ENCODE measurements at places on chromosomes 16 and 17.

GRCh38 chr16:88296437-88297177 is 86.2 kb upstream of the ZNF469 start:
- DNase-seq, result no peak

- no peak for DNase-seq
These were observed 21.5 kb downstream of the DCAF7 start for GRCh38 chr17:63571632-63572310.

GRCh38 chr17:34883106-34884000 is 77.9 kb downstream of the CCT6B start:
- no peak for DNase-seq

GRCh38 chr16:55046916-55047315 is 116.3 kb downstream of the IRX5 start:
- DNase-seq, result no peak

GRCh38 chr17:30517786-30518185 is 40.6 kb downstream of the GOSR1 start:
- no peak for DNase-seq

DNA sequence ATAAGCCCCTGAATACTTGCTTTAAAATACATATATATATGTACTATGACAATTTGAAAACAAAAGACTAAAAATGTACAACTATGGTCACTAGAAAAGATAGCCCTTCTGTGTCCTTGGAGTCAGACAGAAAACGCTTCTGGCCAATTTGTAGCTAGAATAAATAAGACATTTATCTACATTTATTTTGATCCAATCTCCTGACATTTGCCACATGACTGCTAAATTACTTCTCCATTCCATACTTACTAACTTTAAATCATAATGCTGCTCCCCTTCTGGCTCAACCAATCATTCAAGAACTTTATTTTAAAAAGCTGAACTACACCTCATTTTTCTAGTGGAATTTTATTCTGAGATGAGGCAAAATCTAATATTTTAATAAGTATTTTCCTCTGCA is 65.8 kb downstream of the CYTH1 start:
- DNase-seq, result no peak

DNA sequence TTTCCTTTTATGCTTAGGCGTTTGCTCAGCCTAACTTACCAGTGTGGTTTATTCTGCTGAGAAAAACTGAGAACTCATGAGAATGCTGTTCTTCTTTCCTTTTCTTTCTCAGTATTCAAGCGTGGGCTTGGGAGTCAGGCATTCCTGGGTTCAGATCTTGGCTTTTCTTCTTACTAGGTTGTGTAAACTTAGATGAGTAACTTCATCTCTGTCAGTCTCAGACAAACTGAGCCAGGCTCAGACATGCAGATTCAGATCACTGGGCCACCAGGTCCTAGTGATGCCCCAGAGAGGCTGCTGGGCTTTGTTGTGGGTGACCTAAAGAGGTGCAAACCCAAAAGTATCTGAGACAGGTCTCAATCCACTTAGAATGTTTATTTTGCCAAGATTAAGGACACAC is 95.8 kb upstream of the MPHOSPH6 start:
- DNase-seq, result no peak

DNA sequence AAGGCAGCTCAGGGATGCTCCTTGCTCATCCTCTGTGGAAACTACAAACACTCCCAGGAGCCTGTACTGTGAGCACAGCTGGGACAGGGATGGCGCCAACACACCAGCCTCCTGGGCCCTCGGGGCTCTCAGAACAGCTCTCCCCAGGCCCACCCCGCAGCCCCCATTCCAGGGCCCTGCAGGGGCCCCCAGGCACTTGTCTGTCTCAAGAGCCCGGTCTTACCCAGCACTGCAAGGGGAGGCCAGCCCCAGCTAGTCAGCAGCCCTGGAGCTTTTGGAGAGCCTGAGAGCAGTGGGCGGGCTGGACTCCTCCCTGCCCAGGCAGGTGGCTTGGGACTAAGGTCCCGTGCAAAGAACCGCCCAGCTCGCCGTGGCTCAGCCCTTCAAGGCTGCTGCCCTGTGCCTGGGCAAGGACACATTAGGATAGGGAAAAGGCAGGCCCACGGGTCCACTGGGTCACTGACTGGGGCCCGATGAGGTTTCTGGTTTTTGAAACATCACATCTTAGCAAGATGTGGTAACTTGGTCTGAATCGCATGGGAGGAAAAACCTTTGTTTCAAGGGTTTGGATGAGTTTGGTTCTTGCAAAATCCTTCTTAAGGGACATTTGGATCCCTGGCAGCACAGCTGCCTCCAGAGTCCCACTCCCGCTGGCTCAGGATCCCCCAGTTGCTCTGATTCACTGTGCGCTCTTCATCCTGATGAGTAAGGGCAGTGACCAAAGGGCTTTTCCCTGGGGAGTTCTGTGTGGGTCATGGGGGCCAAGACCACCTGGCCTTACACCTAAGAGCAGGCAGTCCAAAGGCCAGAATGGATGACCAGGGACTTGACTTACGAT is 2.8 kb downstream of the DNASE1L2 start:
- no peak for DNase-seq

DNA sequence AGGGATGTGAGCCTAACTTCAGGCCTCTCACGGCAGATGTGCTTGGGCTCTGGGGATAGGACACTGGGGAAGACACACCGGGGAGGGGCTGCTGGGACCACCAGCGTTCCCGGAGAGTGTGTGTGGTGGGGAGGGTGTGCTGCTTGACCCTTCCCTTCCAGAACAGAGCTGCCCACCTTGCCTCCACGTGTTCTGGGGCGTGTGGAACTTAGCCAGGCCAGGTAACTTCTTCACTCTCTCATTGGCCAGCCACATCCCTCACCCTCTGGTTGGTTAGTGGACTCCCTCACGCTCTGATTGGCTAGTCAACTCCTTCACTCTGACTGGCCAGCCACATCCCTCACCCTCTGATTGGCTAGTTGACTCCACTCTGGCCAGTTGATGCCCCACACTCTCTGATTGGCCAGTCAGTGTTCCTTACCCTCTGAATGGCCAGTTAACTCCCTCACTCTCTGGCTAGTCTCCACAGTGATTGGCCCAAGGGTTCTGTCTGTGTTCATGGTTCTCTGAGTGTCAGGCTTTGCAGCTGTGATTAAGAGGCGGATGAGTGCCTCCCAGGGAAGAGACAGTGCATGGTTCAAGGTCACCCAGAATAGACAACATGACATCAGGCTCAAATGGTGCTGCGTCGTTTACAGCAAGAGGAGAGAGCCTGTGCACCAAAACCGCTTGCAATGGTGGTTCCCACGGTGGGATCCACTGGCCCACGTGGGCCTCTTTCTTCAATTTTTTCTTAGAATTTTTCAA is 10.0 kb downstream of the TMEM235 start:
- no peak for DNase-seq

DNA sequence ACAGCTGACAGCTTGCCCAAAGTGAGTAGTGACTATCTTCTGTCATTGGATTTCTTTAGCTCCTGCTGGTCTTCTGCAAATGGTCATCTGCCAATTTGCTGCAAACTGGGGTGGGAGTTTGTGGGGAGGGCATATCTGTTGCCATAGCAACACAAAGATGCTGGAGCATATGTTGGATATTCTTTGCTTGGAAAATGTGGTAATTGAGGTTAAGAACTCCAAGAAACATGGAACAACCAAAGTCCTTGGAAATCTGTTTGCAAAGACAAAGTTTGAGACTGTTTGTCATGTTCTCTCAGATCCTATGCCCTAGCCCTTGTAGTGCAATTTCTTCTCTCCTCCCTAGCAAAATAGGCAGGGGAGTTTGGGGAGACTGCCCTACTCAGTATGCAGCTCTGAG is 155.3 kb downstream of the PRKCB start:
- no peak for DNase-seq

DNA sequence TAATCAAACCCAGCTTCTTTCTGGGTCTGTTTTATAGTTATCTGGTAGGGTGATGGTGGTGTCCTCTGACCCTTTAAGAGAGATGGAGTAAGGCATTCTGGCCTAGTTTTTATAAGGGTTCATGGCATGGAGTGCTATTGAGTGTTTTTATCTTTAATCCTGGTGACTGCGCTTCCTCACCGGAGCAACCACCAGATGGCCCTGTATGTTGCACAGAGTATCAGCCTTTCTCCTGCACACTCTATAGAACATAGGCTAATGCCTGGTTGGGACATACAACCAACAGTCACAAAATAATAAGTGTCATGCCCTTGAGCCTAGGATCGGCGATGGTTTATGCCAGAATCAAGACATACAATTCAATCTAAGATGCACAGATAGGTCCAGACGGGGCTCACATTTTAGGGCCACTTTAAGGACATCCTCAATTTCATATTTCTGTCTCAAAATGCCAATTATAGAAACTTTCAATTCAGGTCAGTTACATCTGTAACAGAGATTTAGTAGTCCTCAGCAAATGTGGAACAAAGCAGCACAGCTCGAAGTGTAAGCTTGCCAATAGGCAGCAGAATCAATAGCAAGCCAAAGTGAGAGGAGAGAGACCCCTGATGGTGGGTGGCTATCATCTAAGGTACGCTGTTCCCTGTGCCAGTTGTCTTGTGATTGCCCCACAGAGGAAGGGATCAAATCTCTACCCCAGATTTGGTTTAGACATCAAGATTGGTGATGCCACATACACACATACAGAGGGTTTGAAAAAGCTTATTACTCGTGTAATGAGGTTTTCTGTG is 37.2 kb upstream of the HOXB9 start:
- DNase-seq, result no peak

- no peak for DNase-seq
These were observed 45.4 kb downstream of the LAT start for GRCh38 chr16:29030086-29030840.

GRCh38 chr17:77881545-77881944 is 77.0 kb upstream of the TNRC6C start:
- peak; percentile 10 for DNase-seq

DNA sequence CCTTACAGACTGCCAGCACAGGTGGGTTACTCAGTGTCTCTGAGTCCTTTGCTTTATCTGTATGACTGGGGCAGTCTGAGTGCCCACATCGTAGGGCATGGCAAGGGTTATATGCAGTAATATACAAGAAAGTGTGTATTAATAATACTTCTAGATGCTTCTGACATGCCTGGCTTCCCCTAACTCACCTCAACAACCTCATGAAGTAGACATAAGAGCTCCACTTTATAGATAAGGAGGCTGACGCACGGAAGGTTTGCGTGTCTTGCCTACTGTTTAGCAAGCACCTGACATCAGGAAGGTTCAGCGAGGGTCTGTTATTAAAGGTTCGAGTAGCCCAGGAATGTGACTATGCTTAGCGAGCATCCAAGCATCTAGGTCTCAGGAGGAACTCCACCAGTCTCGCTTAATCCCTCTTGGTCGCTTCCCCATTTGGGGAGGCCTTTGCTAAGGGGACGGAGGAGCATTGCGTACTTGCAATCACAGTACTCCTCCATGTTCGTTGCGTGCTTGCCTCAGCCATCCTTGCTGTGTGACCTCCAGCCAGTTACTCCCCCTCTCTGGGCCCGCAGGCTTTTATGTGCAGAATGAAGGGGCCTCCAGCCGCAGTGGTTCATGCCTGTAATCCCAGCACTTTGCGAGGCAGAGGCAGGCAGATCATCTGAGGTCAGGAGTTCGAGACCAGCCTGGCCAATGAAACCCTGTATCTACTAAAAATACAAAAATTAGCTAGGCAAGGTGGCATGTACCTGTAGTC is 1.6 kb downstream of the KCNG4 start:
- no peak for DNase-seq

DNA sequence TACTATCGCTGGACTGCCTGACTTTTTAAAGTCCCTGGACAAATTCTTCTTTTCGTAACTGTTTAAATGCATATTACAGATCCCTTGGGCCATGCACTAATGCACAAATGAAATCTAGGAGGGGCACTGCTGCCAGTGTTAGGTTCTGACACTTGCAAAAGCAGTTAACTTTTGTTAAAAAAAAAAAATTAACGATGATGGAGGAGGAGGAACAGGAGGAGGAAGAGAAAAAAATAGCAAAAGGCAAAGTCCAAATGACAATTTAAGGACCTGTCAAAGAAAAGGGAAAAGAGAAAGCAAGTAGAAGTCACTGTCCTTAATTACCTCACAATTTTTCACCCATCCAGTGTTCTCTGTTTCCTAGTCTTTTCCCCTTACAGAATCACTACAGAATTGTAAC is 97.8 kb upstream of the CORO6 start:
- no peak for DNase-seq

GRCh38 chr17:49646391-49647255 is 31.3 kb downstream of the SPOP start:
- no peak for DNase-seq

- DNase-seq, result no peak
These were observed 16.2 kb downstream of the SOCS3 start for GRCh38 chr17:78343543-78344201.

- DNase-seq, result peak; percentile 23
These were observed 60.8 kb upstream of the CLEC18A start for GRCh38 chr16:69890114-69890891.

DNA sequence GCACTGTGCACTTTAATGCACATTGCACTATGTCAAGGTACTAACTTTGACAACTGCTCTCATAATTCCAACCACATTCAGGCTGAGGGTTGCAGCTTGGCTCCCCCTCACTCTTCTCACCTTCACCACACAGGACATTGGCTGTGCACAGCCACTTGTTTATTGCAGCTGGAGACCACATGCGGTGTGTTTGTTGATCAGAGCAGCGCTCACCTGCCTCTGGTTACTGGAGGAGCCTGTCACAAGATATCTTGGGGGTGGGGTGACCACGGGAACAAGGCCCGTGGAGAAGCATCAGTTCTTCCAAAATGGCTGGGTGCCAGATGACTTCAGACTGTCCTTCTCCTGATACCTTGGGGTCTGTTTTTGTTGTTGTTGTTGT is 10.6 kb upstream of the CCL5 start:
- no peak for DNase-seq

- DNase-seq, result no peak
These were observed 244.0 kb downstream of the CPPED1 start for GRCh38 chr16:12559714-12560113.

GRCh38 chr16:55513616-55514015 is 4.7 kb downstream of the LPCAT2 start:
- no peak for DNase-seq

- no peak for DNase-seq
These were observed 7.2 kb downstream of the RAB11FIP4 start for GRCh38 chr17:31398381-31399311.

DNA sequence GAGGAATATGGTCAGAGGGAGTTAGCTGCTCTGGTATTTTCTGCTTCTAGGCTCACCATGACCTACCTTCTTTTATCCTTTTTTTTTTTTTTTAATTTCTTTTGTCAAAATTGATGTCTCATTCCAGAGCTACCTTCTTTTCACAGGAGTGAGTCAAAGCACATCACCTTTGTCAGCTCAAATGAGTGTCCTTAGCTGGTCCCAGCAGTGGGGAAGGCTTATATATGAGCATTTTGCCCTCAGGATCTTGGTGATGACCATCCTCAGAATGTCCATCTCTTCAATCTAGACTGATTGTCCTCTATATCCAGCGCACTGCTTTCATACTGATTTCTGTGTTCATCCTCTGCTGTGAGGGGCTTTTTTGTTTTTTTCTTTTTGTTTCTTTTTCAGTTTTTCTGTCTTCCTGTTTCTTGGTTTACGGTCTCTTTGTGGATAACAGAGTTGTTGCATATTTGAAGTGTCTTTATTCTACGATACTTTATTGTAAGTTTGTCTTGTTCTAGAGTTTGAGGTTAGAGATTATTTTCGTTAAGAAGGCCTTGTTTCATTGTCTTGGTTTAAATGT is 24.9 kb downstream of the CBFB start:
- no peak for DNase-seq

- no peak for DNase-seq
These were observed 996 bp downstream of the SLC25A10 start for GRCh38 chr17:81713004-81713555.

- DNase-seq, result peak; percentile 39
These were observed 22.2 kb upstream of the PEMT start for GRCh38 chr17:17613708-17614114.
